ENCODE measurements at places on chromosomes 16 and 17. TPM values are rescaled to one million over a fixed set of nuclear protein-coding genes. Genes with fewer than 3 reads are reported as not detected.

DNA sequence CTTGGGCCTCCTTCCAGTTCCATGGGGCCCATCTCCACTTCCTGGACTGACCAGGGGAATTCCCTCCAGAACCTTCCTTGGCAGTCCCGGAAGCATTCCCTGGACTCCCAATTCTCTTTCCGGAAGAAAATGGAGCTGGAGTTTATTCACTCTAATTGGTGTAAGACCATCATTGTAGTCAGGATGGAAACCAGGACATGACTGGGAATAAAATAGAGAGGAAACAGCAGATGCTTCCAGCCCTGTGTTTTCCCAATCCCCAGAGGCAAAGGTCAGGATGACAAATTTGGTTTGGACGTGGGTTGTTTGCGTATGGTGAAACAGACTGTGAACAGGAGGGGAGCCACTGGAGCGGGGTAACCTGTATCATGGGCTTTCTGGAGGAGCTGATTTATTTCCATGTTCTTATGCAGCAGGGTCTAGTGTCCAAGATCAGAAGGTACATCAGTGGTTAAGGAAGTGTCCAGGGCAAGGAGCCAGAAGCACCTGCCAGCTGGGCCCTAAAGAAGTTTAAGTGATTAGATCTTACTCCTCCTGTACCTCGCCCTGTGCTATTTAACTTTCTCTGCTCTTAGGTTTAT is 8.5 kb upstream of the LONP2 start:
- no peak for DNase-seq

Gene PPP4C
- total RNA-seq = 67.8 TPM

- DNase-seq = no peak
Measured at GRCh38 chr16:87571868-87572244, 30.5 kb upstream of the JPH3 start.

DNA sequence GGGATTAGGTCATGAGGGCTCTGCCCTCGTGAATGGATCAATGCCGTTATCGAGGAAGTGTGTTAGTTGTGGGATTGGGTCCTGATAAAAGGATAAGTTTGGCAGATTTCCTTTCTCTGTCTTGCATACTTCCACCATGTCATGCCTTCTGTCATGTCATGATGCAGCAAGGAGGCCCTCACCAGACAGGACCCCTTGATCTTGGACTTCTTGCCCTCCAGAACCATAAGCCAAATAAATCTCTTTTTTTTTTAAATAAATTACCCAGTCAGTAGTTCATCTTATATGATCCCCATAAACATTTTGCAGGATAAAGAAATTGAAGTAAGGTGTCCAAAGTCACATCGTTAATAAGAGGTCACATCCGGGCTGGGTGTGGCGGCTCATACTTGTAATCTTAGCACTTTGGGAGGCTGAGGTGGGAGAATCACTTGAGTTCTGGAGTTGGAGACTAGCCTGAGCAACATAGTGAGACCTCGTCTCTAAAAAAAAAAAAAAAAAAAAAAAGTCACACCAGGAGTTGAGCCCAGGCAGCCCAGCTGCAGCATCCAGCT is 25.2 kb downstream of the HEXIM2 start:
- no peak for DNase-seq

Gene AIPL1
- total RNA-seq = not detected

- no peak for DNase-seq
Measured at GRCh38 chr16:62445909-62446308, 409.7 kb upstream of the CDH8 start.

GRCh38 chr16:6066652-6067051 is 969.1 kb upstream of the EEF2KMT start:
- DNase-seq = no peak

Gene KRTAP2-1
- total RNA-seq = not detected

- DNase-seq = no peak
Measured at GRCh38 chr16:84095466-84095865, 21.3 kb downstream of the MBTPS1 start.

GRCh38 chr17:31997005-31997404 is 10.2 kb upstream of the LRRC37B start:
- DNase-seq = no peak

DNA sequence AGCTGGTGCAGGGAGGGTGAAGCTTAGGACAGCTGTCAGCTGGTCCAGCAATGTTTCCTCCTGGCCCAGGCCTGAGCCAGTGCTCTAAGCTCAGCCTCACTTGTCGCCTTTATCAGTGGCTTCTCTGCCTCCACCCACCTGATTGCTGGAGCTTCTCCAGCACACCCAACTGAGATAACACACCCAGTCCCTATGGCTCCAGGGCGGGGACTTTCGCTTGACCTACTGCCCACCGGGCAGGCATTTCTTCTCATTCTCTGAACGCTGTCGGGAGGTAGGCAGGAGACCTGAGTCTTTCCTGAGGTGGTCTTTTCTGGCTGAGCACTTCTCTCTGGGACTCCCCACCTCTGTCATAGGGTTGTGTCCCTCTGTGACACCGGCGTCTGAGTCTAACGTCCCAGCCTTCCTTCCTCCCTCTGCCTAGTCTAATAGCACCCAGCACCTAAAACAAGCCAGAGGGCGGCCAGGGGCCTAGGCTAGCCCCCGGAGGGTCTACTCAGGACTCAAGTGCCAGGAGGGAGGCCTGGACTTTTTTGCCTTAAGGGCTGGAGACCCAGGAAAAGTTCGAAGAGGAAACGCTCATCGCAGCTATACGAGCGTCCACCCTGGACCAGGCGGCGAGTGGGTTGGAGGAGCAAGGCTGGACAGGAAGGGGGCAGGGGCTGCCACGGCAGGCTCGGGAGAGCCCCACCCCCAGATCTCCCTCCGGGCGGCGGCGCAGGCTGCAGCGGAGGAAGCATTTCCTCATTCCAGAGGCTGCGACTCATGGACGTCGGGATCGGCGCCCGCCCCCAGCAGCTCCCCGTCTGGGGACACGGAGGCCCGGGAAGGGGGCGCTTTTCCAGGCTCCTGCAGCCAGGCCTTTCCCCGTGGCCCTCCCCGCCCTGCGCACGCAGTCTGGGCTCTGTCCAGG is 756 bp downstream of the TAX1BP3 start:
- DNase-seq = peak; percentile 82

Gene EVI2B
- total RNA-seq = 8.9 TPM

Gene SPATA32
- 3.2 TPM for total RNA-seq

DNA sequence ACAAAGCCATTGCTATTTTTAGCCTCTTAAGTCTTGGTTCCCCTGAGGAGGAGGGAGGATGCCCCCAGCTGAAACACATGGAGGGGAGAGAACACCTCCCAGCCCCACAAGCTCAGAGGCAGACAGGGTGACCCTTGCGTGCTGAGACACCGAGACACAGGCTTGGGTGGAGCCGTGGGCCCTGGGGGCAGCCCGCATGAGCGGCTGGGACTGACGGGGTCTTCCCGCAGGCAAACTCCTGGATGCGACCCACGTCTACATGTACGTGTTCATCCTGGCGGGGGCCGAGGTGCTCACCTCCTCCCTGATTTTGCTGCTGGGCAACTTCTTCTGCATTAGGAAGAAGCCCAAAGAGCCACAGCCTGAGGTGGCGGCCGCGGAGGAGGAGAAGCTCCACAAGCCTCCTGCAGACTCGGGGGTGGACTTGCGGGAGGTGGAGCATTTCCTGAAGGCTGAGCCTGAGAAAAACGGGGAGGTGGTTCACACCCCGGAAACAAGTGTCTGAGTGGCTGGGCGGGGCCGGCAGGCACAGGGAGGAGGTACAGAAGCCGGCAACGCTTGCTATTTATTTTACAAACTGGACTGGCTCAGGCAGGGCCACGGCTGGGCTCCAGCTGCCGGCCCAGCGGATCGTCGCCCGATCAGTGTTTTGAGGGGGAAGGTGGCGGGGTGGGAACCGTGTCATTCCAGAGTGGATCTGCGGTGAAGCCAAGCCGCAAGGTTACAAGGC is 9.8 kb downstream of the SLC16A3 start:
- DNase-seq = peak; percentile 93

- DNase-seq = no peak
Measured at GRCh38 chr16:4048481-4048880, 67.8 kb downstream of the ADCY9 start.

DNA sequence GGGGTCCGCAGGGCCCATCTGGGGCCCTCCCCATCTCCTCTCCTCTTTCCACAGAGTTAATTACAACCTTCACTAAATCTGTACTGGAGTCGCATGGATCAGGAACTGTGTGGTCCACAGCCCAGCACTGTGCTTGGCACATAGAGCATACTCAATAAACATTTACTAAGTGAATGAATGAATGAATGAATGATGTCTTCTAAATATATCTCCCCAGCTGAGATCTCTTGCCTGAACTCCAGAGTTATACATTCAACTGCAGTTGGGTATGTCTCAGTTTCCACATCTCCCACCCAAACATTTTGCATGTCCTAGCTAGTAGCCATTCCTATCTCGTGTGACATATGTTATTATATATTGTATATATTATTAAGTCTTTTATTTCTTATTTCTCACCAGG is 28.7 kb upstream of the IL21R start:
- no peak for DNase-seq

GRCh38 chr17:31512796-31513195 is 121.3 kb downstream of the RAB11FIP4 start:
- no peak for DNase-seq

Gene HOXB1
- not detected for total RNA-seq

- peak; percentile 70 for DNase-seq
Measured at GRCh38 chr17:42428141-42428944, 5.3 kb upstream of the CAVIN1 start.

Gene HNF1B
- total RNA-seq = 7.0 TPM

- DNase-seq = no peak
Measured at GRCh38 chr16:56852401-56852730, 12.6 kb upstream of the SLC12A3 start.

GRCh38 chr17:65101371-65101770 is 35.8 kb upstream of the RGS9 start:
- no peak for DNase-seq

Gene TRIM25
- total RNA-seq = 49.0 TPM

Gene PLLP
- 52.5 TPM for total RNA-seq

- DNase-seq = no peak
Measured at GRCh38 chr17:12579288-12579687, 86.4 kb upstream of the MYOCD start.

Gene SLC6A4
- total RNA-seq = 0.09 TPM

Gene CLEC3A
- total RNA-seq = 0.51 TPM

Gene WNT3
- total RNA-seq = 7.7 TPM

- no peak for DNase-seq
Measured at GRCh38 chr17:27954548-27955495, 61.7 kb upstream of the LYRM9 start.

Gene PTGES3L
- 3.9 TPM for total RNA-seq

DNA sequence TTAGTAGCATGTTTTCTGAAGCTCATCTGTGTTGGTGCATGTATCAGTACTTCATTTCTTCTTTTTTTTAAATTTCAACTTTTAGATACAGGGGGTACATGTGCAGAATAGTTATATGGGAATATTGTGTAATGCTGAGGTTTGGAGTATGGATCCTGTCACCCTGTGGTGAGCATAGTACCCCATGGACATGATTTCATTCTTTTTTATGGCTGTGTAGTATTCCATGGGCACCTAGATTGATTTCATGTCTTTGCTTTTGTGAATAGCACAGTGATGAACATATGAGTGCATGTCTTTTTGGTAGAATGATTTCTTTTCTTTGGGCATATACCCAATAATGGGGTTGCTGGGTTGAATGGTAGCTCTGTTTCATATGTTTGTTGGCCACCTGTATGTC is 55.0 kb upstream of the NOL11 start:
- DNase-seq = no peak

Gene CHRNB1
- total RNA-seq = 6.9 TPM

- DNase-seq = no peak
Measured at GRCh38 chr17:51439395-51440229, 179.3 kb downstream of the UTP18 start.

Gene MTSS2
- 42.4 TPM for total RNA-seq
